ENCODE measurements at places on chromosomes 3 and 15.

DNA sequence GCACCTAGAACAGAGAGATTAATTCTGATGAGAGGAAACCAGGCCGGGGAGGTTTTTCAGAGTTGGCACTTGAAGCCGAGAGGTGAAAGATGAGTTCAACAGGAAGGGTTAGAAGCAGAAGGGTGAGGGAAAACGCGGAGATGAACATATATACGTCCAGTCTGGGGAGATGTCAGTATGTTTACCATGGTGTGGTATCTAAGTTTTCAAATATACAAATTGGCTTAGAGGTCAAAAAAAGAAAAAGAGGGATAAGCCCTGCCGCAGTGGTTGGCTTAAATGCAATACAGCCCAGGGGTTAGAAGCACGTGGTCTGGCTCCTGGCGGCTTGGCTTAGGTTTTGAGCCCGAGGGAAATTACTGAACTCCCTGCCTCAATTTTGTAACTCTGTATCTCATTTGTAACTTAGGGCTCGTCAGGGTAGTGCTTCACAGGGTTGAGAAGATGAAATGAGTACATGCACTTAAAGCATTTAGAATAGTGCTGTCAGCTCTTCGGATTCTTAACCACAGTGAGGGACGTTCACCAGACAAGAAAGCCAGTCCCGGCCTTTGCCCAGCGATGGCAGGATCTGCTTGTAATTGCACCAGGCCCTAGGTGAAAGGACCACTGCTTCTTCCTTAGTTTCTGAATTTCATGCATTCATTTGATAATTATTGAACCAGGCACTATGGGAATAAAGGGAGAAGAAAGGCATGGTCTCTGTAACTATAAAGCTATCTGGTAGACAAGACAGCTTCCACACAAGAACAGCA, 6.4 kb downstream of the HES1 start:
- peak; percentile 59 for DNase-seq

GRCh38 chr15:57302640-57303257, 73.6 kb upstream of the CGNL1 start:
- DNase-seq = no peak

- DNase-seq = no peak
Observed at GRCh38 chr3:60085649-60086048, 1035.8 kb upstream of the CFAP20DC start.

GRCh38 chr15:38061856-38062649, 127.6 kb downstream of the TMCO5A start:
- no peak for DNase-seq

DNA sequence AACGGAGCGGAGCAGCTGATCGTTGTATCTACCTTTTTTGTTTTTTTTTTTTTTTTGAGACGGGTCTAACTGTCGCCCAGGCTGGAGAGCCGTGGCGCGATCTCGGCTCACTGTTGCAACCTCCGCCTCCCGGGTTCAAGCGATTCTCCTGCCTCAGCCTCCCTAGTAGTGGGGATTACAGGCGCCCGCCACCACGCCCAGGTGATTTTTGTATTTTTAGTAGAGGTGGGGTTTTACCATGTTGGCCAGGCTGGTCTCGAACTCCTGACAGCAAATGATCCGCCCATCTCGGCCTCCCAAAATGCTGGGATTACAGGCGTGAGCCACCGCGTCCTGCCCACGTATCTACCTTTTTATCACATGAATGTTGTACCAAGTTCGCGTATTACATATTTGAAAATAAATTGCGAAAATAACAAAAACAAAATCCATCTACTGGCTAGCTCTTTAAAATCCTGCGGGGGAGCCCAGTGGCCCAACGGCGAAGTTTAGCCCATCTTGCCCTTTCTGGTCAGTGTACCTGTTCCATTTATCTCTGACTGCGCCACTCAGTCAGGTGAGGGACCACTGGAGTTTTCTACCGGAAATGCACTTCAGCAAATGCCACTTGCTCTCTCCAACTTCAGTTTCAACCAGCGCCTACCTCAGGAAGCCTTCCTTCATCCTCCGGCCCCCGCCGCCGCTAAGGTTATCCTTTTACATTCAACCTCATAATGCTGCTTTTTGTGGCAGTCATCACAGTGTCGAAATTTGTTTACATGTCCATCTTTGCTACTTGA, 1.2 kb upstream of the EIF3J start:
- peak; percentile 24 for DNase-seq

DNA sequence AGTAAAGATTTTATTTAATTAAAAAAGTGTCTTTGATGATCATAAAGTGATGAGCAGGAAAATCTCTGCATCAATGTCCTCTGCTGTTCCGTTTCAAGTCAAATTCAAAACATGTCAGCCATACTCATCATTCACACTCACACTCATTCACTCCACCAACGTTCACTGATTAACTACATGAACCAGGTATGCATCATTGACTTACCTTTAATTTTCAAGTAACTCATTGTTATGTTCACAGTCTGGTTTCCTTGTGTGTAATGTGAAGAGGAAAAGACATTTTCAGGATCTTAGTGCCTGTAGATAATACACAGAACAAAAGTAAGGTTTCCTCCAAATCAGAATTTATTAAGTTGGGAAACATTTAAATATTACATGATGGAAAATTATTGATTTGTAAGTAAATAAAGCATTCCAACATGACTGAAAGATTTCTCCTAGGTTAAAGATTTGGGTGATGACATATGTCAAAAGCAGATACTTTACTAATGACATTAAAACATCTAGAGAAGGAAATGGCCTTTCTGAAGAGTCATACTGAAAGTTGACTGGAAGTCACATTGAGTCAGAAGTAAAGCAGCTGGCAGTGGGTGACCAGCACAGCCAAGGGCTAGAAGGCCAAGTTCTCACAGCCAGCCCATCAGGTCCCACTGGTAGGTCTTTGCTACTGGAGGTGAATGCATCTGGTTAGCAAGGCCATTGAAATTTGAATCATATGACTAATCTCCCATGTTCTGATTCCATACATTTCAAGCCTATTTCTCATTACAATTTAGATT, 251.9 kb downstream of the CDIN1 start:
- no peak for DNase-seq
